Cerebellar nuclear complex (tissue), 1 donor: ENCODE measurements at places on chromosomes 2 and 18.

DNA sequence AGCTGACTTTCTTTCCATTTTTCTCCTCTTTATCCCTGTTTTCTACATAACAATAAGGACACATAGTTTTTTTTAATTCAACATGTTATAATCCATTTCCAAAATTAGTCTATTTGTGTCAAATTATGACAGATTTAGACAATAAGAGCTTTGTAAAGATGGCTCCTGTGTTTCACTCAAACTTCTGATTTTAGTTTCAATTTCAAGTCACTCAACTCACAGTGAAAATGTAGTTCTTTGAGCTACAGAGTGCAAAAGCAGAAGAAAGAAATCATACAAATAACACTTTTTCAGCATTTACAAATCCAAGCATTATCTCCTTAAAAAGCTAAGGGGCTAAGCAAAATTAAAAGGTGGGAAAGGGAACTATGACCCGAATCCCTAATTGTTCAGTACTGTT, 340.7 kb upstream of the TRIB2 start:
- DNase-seq, result no peak

GRCh38 chr2:201228271-201228911, 31.9 kb upstream of the CASP8 start:
- no peak for DNase-seq

DNA sequence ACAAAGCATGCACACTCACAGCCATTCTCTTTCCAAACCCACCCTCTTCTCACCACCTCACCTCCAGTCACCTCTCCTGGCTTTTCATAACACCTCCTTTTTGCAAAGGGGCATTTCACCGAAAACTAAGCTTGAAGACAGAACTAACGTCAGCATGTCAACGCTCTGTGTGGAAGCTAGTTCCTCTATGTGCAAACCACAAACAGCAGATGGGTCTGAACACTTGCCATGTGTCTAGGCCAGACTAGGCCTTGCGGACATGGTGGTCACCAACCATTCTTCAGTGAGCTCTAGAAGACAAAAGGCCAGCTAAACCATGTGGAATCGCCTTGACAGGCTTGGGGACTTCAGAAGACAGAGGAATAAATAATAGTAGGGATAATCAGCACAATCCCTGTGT, 148.5 kb downstream of the TXNL1 start:
- DNase-seq, result no peak

DNA sequence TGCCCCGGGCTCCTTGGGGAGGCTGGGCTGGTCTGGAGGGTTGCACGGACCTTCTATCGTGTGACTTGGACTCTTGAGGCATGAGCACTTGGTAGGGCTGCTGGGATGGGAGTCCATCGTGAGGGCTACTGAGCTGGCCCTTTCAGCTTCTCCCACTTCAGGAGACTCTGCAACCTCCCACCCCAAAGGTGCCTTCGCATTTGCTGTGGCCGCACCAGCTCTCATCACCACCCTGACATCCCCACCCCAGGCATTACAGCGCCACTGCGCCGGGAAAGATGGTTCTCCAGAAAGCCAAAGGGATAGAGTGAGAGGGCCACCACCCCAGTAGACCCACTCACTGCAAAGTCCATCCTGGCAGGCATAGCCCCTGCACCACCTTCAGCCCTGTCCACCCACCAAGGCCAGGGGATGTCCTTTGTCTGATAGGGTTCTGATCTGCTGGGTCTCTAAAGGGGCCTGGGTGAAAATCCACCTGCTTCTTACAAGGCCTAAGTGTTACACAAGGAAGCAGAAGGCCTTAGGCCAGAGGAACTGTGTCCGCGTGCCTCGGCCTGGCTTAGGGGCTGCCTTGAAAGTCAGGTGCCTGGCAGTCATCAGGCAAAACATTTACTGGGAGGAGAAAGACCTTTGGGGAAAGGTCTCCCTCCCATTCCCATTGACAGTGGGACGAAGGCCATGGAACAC, 5.1 kb downstream of the EHD3 start:
- no peak for DNase-seq

- no peak for DNase-seq
Observed at GRCh38 chr2:118729760-118730159, 117.7 kb downstream of the EN1 start.

GRCh38 chr18:53698907-53699306, 525.6 kb downstream of the MBD2 start:
- DNase-seq, result no peak

DNA sequence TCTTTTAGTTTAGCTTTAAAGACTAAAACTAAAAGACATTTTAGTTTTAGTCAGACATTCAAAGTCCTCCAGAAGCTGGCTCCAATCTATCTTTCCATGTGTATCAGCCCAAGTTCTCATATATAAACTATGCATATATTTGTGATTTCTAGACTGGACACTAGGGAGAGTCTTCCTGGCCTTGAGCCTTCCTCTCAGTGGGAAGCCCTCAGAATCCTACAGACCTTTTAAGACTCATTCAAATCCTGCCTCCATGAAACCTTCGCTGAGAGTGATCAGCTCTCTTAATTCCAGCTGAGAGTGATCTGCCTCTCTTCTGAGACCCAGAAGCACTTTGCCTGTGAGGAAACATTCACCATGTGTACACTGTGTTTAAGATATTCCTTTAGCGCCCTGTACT, 452.7 kb downstream of the TGIF1 start:
- DNase-seq, result no peak

- DNase-seq, result no peak
Observed at GRCh38 chr2:75607988-75608683, 38.4 kb upstream of the MRPL19 start.

- no peak for DNase-seq
Observed at GRCh38 chr18:8091035-8091434, 518.2 kb upstream of the RAB12 start.

DNA sequence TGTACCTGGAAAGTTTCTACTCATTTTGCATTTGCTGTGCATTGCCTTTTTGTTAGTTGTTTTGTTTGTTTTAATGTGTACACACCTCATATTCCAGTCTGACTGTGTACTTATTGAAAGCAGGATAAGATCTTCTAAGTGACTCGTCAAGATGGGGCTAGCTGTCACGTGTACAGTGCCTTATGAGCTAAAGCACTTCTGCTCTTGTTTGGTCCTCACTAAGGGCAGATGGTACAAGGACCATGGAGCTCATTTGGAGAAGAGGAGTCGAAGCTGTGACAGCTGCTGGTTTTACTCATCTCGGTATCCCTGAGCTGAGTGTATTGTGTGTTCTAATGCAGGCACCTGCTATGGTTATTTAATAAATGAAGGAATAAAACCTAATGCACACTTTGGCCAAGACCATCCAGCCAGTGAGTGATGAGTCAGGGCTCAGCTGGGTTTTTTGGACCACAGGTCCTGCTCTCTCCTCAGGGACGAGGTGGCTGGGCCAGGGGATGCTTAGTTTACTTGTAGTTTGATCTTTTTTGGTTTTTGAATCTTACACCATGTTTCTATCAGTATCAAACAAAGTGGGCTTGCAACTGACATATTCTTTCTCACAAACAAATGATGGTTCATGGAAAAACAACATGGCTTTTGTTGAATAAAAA, 152.5 kb upstream of the APCDD1 start:
- DNase-seq, result no peak

- DNase-seq, result no peak
Observed at GRCh38 chr2:232900811-232901735, 31.0 kb downstream of the SNORC start.

DNA sequence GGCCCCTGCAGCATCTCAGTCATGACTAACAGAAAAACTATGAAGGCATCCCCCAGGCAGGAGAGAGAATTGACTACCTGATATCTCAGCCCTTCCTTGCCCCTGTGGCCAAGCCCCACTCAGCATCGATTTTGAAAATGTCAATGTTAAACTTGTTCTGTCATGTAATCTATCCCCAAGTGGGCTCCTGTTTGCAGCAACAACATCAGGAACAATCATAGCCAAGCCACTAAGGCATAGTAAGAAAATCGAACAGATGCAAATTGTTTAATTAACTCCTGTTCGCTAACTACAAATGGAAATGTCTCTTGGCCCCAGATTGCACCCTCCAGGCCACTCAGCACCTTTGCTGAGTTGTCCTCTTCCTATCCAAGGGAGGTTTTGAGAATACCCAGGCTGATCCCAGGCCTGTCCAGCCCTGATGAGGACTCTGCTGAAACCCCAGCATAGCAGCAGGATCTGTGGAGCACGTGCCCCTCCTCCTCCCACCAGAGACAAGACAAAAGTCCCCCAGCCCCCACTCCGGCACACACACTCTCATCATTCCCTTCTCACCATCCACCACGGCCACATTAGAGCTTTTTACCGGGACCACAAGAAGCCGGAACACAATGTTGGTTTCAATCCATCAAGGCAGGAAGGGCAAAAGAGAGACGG, 150.1 kb downstream of the TNS1 start:
- DNase-seq, result no peak

- DNase-seq, result no peak
Observed at GRCh38 chr2:129239141-129239540, 740.3 kb upstream of the RAB6C start.

DNA sequence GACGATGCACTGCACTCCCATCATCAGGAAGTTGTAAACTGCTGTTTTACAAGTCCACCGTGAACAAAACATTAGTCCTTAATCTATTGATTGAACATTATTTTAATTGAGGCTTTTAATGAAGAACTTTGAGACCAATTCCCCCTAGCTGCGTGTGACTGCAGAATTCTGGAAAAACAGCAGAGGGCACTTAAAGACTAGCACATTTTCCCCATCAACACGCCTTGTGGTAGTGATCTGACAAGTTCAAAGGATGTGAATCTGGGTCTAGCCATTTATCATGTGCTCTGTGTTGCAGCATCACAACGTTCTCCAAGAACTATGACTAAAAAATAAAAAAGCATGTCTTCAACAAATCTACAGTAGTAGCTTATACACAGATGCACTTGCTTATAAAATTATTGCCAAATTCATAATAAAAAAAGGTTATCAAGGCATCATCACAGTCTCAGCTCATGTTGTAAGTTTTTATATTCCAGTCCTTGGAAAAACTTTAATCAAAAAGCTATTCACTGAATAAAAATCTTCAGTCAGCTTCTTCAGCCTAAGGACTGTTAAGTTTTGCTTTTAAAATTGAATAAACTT, 35.8 kb downstream of the SKOR2 start:
- DNase-seq, result no peak

DNA sequence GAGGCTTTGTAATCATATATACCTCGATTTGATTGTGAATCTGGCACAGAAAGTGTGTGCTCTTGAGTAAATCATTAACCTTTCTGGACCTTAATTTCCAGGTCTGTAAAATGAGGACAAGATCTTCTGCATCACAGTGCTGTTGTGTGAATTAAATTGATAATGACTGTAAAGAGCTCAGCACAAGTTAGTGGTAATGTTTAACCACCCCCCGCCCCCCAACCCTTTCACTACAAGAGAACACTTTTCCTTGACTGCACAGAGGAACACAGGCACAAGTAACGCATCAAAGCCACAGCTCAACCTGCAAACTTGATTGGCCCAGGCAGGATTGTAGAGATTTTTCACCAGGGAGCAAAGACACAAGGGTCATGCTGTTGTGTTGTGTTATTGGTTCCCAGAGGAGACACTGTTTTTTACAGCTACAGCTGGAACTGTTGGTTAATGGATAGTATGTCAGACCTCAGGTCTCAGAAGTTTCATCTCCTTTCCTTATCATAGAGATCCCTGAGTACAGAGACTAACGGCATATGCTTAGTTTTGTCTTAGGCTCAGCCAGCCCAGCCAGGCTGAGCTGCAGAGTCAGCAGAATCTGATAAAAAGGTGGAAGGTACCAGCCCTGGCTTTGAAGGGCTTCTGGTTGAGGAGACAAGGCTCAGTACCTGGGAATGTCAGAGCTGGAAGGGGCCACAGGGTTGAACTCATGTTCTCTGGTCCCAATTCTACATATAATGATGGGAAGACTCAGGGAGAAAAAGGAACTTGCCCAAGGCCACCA, 10.6 kb downstream of the SETBP1 start:
- DNase-seq, result no peak

- no peak for DNase-seq
Observed at GRCh38 chr2:240635998-240636547, 10.8 kb downstream of the GPR35 start.

- DNase-seq, result no peak
Observed at GRCh38 chr18:77167251-77167650, 34.7 kb upstream of the MBP start.

DNA sequence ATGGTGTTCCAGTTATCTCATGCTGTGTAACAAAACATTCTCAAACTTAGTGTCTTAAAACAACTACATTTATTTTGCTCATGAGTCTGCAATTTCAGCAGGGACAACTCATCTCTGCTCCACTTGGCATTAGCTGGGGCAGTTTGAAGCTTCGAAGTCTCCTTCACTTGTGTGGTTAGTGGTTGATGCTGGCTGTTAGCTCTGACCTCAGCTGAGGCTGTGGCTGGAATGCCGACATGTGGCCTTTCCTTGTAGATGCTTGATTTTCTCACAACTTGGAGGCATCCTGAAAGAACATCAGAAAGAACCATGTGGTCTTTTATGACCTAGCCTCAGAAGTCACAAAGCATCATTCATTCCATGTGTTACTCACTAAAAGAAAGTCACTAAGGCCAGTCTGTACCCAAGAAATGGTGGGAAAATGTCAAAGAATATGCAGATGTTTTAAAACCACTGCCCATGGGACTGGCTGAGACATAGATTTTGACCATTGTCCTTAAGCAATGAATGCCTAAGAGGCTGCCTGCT, 3.8 kb upstream of the TMSB10 start:
- no peak for DNase-seq

GRCh38 chr2:240204431-240205276, 64.2 kb upstream of the OTOS start:
- no peak for DNase-seq

DNA sequence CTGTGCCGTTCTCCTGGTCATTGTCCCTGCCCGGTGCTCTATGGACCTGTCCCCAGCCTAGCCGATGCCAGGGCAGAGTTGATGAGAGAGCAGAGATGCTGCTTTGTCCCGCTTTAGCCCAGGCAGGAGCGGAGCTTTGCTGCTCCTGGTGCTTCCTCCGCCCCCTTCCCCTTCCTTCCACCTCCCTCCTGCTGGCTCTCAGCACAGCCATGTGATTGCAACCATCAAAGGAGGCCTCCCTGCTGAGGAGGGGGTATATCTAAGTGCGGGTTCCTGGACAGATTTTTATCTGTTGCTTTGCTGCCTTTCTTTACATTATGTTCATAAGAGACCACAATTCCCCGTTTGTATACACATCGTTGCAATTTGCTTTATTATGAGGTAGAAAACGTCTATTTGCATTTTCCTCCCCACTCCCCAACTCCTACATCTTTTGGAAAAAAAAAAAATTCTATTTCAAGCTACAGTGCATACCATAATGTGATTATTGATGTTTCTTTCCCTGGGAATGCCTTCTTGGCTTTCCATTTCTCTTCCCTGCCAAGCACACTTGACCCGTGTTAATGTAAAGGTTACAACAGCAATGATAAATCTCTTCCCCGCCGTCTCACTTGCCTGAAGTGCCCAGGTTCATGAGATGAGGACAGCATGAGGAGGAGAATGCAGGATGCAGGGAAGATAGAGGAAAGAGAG, 25.4 kb downstream of the ALPK2 start:
- DNase-seq, result no peak

- no peak for DNase-seq
Observed at GRCh38 chr18:50194631-50195532, at the start of gene MYO5B. Gene MYO5B, minus strand, starts transcription at chr18:50195147. Its CDS starts 354 bp downstream, at chr18:50194793.

GRCh38 chr18:289026-289425, 21.2 kb upstream of the THOC1 start:
- DNase-seq, result no peak

- DNase-seq, result no peak
Observed at GRCh38 chr2:197108758-197109157, 182.3 kb upstream of the PGAP1 start.

- no peak for DNase-seq
Observed at GRCh38 chr18:741931-742512, 29.6 kb upstream of the ENOSF1 start.
